ENCODE measurements at places on chromosomes 7 and 10.

GRCh38 chr7:131900785-131901287 is 344.4 kb upstream of the PODXL start:
- no peak for DNase-seq

DNA sequence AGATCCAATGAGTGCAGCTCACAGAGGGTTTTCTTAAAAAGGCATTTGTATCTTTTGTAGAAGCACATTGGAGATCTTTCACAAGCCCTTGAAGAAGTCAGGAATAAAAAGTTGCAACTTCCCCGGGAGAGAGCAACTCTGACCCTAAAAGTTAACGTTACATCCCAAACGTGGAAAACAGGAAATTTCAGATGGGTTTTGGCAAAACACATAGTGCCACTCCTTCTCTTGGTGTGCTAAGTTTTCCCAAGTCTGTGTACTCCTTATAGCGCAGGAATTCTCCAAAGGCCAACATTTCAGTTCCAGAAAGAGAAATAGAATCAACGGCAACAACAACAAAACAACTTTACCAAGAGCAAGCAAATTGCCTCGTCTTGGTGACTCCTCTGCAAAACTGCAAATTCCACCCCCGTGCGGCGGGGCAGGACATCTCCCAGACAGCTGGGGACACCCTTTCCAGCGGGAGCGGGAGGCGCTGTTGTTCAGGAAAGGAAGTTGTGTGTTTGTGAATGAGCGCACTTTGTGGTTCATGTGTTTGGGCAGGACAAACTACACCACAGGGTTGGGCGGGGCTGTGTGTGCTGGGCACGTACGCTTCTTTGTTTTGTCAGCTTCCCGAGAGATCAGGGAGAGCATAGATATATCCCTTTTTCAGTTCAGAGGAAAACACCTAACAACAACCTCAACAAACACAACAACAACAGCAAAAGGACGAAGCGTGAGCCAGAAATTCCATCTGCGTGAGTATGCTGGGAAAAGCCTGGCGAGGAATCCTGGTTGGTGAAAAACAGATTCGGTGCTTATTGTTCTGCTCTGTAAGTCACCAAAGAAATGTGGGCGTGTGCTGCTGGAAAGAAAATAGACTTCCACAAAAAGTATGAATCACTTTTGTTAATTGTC is 294.7 kb upstream of the PITRM1 start:
- peak; percentile 68 for DNase-seq

DNA sequence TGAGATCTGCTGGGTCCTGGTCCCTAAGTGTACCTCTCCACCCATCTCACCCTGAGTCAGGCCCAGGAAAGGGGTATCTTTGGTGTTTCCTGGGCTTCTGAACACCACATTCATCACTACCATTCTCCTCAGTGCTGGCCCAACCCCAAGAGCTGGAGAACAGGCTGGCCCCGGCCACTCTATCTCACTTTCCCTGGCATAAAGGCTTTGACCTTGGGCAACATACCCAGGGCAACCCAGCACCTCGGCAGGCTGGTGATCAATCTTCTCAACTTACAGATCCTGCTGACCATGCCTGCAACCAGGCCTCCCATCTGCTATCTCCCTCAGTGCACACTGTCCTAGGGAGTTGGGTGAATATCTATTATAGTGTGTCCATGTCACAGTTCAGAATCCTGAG is 2.1 kb downstream of the VSIR start:
- no peak for DNase-seq

- DNase-seq: no peak
These were observed 66.4 kb upstream of the ANK3 start for GRCh38 chr10:60456053-60456452.

DNA sequence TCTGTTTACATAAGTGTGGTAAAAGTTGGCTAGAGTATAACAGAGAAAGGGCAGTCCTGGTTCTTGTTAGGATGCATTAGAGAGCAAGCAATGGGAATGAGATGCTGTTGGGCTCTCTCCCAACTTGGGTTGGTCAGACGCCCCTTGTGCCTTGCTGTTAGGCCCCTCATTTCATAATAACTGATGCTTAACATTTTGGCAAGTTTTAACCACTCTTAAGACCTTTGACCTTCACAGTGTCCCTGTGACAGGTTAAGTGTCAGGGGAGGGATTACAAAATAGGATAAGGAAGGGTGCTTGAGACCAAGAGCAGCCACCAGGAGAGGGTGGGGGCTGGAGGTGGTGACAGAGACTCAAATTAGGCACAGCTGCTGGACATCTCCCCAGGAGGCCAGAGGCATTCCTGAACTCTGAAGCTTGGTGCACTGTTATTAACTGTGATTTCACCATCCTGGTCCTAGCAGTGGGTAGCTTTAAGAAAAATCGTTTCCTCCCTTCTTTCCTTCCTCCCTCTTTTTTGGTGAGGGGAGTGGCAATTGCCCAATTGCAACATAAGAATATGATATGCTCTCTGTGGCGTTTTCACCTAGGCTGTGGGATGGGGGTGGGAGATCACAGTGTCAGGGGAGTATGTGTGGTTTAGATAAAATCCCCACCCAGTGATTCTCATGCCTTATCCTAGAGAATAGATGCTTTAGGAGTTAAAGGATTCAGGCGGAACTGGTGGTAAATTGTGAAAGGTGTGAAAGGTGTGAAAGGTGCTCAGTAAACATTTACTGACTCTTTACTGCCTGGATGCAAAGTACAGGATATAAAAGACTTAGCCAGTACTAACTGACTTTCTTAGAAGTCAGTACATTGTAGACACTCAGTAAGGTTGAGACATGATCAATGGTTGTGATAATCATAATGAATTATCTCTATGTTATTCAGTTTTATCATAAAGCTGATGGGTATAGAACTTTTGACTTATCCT is 270.5 kb downstream of the BICC1 start:
- no peak for DNase-seq

DNA sequence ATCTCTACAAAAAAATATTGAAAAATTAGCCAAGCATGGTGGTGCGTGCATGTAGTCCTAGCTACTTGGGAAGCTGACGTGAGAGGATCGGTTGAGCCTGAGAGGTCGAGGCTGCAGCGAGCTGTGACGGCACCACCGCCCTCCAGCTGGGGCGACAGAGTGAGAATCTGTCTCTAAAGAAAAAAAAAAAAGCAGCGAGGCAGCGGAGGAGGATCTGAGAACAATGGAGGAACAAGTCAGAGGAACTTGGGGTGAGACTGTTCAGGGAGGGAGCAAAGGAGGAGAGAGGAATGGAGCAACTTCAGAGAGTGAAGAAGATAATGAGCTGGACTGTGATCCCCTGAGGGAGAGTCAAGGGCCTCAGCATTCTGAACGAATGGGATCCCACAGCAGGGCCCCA is 85.4 kb downstream of the MKX start:
- DNase-seq: no peak

DNA sequence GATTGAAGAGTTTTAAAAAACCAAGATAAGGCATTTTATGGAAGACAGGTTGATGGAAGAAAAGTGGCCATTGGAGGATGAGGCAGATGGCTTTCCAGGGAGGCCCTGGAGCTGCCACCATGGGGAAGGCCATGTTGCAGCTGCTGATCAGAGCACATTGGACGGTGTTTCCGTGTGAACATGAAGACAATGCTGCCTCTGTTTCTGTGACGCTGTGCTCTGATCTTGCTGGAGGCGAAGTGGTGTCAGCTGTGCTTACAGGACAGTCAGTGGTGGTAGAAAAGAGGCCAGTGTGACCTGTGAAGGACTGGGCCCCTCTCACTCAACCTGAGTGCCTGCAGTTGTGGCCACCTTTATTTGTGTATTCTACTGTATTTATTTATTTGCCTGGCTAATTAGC is 132.9 kb downstream of the FAM204A start:
- no peak for DNase-seq

DNA sequence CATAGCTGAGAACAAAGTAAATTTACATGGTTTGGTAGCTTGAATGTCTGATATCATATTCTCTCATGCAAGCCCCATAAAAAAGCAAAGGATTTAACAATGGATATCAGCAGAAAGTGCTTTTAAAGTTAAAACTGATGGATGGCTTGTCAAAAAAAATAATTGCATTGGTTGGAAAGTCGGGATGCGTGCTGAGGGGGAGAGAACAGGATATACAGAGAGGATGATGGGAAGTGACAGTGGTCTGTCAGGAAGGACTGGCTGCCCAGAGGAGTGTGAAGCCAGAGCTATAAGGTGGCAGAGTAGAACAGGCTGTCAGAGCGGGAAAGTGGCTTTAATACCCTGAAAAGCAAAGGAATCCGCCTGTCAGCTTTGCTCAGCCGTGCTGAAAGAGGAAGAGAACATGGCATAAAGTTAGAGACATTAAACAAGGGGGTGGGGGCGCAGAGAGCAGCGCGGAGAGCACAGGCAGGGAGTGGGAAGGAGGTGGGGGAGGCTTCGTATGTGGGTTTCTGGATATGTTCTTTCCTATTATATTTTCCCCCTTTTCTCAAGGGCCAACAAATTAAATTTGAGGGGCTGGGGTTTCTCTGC is 493.0 kb downstream of the LRMDA start:
- DNase-seq: no peak

DNA sequence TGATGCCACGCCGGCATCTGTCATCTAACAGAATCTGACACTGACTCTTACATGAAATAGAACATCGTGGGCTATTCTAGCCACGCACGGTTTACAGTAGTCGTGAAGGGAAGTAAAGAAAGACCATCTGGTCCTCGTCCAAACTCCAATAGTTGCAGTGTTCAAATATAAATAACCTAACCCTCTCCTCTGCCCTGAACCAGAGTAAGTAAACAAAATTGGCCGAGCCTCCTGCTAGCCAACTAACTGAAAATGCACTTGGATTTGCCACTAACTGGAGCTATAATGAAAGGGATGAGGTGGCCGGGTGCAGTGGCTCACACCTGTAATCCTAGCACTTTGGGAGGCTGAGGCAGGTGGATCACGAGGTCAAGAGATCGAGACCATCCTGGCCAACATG is 29.5 kb upstream of the ZC3HAV1L start:
- DNase-seq: no peak

DNA sequence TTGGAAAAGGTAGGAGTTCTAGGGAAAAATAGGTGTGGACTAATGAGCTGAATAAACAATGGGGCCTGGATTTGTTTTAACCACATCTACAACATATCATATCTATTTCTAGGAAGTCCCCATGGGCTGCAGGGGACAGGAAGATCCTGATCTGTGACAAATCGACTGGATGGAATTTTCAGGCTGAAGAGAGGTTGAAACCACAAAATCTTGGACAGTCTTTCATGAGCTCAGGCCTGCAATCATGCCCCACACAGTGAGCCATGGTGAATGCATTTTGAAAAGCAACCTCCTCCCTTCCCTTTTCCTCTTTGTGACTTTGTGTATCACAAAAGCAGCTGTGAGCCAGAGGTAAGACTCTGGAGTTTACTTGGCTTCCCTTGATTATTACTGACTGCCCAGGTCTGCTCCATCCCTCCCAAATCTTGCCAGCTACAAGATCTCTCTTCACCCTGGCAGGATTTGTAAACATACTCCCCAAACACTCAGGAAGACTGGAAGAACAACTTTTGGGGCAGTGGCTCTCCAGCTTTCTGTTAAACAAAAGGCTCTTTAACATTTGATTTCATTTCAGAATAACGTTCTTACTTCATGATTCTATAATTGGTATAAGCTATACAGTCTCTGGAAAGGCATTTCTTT is 66.4 kb downstream of the ASAH2B start:
- DNase-seq: no peak

DNA sequence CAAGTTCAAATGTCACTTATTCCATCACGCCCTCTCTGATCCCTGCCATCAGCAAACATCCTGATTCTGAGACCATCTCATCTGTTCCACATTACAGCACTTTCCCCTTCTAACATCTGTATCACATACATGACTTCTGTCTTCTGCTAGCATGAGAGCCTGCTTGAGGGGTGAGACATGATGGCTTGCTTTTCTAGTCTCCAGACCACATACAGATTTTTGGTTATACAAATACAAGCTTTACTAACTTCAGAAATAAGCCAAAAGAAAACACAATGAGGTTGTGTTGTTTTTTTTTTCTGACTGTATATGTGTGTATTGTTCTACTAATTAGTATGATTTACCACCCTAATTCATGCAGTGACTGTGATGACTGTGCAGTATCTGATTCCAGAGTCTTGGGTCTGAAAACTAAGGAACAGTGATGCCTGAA is 34.3 kb downstream of the NAPEPLD start:
- no peak for DNase-seq

- no peak for DNase-seq
These were observed 395.9 kb downstream of the GRM8 start for GRCh38 chr7:126856691-126857291.

DNA sequence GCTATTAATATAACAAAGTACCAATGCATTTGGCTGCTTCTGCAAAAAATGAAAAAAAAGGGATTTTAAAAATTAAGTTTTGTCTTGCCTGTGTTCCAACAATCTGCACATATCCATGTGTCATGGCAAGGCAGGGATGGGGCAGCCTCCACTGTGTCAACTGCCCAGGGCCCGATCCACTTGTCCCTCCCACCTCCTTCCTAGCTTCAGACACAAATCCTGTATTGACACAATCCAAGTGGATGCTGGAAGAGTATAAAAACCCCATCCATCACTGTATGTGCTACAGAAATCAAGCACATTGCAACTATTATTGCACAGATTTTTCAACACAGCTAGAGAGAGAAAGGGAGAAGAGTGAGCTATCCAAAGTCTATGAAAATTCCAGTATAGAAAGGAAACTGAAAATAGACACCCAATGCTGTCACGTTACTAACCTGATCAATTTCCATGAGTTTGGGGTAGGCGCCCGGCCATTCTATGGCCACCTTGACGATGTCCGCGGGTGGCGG is 106.4 kb downstream of the ELMO1 start:
- DNase-seq: no peak

GRCh38 chr7:45176886-45177731 is 19.5 kb downstream of the RAMP3 start:
- DNase-seq: no peak

- DNase-seq: no peak
These were observed 130.0 kb downstream of the PLXNA4 start for GRCh38 chr7:132446260-132446659.

GRCh38 chr7:45888185-45888992 is at the start of gene IGFBP1:
TSS of gene IGFBP1 (plus strand) at chr7:45888488. CDS start at chr7:45888653, 165 bp downstream.
- DNase-seq: no peak

GRCh38 chr10:60140651-60141632 is 234.6 kb upstream of the CCDC6 start:
- DNase-seq: no peak

GRCh38 chr10:131902211-131902610 is 1.4 kb downstream of the PPP2R2D start:
- no peak for DNase-seq

DNA sequence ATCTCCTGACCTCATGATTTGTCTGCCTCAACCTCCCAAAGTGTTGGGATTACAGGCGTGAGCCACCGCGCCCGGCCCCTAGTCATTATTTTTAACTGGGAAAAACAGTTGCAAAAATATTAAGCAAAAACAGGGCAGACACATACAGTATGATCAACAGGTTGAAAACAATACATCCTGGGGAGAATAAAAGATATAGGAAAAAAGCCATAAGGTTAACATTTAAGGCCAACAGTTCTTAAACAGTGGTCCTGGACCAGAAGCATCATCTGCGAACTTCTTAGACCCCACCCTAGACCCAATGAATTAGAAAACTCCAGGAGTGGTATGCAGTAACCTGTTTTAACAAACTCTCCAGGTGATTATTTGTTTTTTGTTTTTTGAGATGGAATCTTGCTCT is 6.5 kb downstream of the UBE2H start:
- DNase-seq: no peak
